A549 (cell line): ENCODE measurements at places on chromosomes 11 and 22.
A peak's percentile ranks its signal among the peaks of the same experiment; 100 is the strongest.

DNA sequence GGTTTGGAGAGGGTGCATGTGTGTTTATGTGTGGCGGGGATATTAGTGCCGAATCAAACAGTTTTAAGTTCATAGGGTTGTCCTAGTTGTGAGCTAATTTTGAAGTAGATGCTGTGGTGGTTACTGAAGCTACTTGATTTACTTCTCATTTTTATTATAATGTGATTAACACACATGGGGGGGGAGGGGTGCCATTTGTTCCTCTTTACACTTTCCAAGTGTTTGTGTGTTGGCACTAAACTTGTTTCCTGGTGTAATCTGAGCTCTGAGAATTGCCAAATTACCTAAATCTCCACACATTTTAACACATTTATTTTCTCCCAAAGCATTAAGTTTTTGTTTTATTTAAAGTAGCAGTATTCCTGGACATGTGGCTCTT lies 60.1 kb downstream of the ZNRF3 start:
- no peak for DNase-seq

DNA sequence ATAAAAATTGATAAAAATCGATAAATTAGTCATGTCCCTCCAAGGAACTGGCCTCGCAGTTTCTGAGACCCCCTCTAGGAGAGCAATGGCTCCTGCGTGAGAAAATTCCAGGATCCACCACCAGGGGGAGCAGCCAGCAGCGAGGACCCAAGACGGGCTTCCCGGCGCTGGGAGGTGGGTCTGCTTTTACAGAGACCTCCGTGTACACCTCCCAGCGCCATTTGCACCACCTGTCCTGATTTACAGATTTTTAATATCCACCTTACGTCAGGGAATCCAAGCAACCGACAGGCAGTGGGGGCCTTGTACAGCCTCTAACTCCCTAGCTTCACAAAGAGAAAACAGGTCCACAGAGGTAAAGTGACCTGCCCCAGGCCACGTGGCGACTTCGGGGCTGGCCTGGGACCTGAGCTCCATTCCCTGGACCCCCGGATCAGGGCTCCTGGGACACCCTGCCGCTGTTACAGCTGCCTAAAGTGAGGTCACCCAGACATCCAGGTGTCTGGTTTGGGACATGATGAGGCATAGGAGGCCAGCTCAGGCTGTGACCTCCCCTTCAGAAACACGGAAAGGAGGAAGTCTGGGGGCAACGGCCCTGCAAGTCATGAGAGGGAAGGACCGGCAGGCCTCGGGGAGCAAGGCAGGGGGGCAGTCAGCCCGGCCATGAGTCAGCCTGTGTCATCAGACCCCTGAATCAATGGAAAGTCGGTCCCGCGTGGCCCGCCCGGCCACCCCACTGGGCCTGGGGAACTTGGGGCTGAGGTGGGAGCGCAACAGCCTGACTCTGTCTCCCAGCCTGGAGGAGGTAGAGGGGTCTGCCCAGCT lies 3.5 kb downstream of the OSM start:
- DNase-seq, result no peak

DNA sequence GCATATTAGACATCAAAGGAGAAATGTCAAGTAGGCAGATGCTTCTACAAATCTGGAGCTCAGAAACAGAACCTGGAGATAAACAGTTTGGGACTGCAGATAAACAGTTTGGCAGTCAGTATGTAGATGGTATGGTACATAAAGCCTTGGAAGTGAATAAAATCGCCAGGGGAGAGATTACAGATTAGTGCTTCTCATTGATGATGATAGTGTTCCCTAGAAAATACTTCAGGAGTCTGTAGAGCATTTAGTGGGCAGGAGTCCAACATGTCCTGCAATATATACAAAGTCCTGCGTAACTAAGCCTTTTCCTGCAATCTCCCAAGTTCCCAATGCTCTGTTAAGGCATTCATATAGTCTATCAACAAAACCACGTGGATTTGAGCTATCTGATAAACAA lies 35.2 kb downstream of the NARS2 start:
- DNase-seq, result no peak

GRCh38 chr11:75159151-75159953 lies 8.4 kb downstream of the SLCO2B1 start:
- no peak for DNase-seq

DNA sequence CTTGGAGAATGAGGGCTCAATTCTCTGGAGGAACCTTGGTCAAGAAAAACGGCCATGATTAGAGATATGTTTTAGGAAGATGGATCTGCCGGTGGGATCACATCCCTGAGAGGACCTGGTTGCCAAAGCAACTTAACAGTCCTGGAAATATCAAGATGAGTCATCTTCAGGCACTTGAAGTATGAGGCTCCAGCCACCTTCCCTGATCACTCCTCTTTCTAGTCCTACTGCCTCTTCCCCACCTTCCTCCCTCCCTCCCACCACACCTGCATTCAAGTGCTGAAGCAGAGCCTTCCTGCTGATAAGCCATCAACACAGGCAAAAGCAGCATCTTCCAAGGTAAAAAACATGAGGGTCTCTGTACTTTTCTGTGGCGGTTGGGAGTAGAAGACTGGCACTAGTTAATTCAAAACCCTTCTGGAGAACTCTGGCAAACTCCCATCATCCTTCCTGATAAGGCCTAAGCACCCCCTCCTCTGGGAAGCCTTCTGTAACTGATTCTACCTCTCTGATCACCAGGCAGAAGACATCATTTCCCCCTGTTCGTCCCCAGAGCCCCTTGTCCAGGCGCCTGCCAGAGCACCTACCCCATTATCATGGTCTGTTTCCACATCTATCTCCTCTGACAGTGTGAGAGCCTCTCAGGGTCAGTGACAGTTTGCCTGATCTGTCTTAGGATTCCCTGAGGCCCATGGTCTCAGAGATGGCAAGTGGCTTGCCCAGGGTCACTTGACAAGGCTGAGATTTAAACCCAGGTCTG lies 79.8 kb downstream of the CLPB start:
- DNase-seq, result peak; percentile 18

- DNase-seq, result no peak
These were observed 48.5 kb upstream of the PRODH start for GRCh38 chr22:18984564-18984963.

DNA sequence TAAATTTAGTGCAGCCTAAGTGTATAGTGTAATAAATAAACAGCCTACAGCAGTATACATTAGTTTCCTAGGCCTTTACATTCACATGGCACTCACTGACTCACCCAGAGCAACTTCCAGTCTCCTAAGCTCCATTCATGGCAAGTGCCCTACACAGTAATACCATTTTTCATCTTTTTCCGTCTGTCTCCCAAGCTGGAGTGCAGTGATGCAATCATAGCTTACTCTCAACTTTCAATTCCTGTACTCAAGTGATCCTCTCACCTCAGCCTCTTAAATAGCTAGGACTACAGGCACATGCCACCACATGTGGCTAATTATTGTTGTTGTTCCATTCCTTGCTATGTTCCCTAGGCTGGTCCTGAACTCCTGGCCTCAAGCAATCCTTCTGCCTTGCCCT lies 54.4 kb downstream of the FCHSD2 start:
- DNase-seq, result no peak

GRCh38 chr11:46520971-46521745 lies 72.7 kb downstream of the AMBRA1 start:
- no peak for DNase-seq

DNA sequence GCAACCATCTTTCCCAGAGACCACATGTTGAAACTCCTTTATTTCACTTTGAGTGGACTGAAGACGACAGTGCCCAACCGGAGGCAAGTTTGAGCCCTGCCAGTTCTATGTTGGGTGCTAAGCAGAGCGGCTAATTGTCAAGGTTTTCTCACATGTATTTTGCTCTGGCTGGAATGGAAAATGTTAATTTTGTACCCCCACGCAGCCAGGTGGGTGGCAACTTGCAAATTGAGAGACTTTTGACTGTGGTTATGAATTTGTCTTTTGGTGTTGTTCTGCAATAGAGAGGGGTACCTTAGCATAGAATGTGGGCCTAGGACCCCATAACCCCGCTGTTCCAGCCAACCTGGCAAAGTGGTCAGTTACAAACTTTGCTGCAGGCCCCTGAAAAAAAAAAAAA lies 42.5 kb upstream of the SLC5A12 start:
- no peak for DNase-seq

DNA sequence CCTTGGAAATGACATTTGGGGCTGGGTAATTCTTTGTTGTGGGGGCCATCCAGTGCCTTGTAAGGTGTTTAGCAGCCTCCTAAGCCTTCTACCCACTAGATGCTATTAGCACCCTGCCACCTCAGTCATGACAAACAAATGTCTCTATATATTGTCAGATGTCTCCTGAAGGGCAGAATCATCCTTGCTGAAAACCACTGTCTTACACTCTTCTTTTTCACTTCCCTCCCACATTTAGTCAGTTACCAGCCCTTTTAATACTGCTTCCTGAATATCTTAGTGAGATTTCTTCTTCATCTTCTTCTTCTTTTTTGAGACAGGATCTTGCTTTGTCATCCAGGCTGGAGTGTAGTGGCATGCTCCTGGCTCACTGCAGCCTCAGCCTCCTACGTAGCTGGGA lies 33.1 kb downstream of the TNRC6B start:
- DNase-seq, result no peak

GRCh38 chr11:70662691-70663098 lies 264.4 kb downstream of the CTTN start:
- DNase-seq, result no peak

DNA sequence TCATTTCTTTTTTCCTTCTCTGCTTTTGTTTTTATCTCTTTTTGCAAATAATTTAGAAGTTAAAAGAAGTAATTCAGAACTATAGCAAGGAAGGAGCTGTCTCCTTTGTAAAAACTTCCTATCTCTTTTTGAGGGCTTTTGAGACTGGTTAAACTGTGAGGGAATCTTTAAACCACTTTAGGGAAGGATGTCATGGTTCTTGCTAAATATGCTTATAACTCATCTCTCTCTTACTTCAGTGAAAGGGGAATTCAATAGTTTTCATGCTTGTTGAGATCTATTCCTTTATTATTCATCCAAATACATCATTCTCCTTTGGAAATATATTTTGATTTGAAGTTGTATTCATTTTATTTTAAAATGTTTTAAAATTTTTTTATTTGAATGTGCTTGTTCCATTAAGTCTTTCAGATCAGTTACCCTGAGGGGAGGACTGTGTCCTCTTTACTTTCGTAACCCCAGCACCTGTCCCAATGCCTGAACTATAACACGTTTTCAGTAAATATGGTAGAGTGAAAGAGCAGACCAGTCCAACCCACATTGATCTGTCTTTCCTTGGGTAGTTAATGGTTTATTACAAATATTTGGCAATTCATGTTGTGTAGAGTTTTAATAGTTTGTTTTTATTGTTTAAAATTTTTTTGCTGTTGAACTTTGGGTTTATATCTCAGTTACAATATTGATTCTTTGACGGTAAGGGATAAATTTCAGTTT lies 27.5 kb downstream of the AMOTL1 start:
- DNase-seq, result no peak

- no peak for DNase-seq
These were observed 6.7 kb downstream of the TOP3B start for GRCh38 chr22:21975854-21976345.

GRCh38 chr11:115117956-115118493 lies 386.2 kb downstream of the CADM1 start:
- no peak for DNase-seq

GRCh38 chr11:60918939-60919265 lies 4.9 kb downstream of the TMEM109 start:
- peak; percentile 19 for DNase-seq

DNA sequence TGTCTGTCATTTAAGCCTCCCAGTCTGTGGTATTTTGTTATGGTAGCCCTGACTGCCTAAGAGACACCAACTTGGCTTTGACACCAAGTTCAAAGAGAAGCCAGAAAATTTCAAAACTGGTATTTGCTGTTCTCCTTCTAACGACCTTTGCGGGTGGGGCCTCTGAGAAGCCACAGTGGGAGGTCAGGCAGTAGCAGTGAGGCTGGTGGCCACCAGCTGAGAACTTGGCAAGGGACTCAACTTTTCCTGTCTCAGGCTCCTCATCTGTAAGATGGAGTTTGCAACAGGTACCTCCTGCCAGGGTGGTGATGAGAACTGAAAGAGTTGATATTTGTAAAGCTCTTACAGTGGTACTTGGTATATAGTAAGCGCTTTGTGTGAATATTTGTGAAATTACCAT lies 183.4 kb downstream of the BCR start:
- DNase-seq, result no peak

DNA sequence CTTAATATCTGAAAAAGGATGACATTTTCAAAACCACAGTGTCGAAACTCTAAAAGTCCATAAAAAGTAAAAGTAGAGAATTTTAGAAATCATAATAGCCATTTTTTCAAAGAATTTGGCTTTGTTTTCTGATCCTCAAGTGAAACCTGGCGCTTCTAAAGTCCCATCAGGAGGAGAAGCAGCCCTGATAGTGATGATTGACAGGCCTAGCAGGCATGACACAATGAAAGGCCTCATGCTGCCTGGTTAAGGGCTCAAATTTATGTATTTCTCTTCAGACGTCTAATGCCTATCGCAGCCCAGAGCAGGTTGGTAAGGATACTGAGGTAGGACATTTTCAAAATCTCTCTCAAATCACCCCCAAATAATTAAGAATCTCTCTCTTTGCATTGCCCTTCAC lies 3.9 kb upstream of the DEUP1 start:
- no peak for DNase-seq

GRCh38 chr11:17508791-17509190 lies 32.1 kb upstream of the ABCC8 start:
- DNase-seq, result no peak

- DNase-seq, result no peak
These were observed 82.8 kb downstream of the SPATA19 start for GRCh38 chr11:133762538-133762937.

DNA sequence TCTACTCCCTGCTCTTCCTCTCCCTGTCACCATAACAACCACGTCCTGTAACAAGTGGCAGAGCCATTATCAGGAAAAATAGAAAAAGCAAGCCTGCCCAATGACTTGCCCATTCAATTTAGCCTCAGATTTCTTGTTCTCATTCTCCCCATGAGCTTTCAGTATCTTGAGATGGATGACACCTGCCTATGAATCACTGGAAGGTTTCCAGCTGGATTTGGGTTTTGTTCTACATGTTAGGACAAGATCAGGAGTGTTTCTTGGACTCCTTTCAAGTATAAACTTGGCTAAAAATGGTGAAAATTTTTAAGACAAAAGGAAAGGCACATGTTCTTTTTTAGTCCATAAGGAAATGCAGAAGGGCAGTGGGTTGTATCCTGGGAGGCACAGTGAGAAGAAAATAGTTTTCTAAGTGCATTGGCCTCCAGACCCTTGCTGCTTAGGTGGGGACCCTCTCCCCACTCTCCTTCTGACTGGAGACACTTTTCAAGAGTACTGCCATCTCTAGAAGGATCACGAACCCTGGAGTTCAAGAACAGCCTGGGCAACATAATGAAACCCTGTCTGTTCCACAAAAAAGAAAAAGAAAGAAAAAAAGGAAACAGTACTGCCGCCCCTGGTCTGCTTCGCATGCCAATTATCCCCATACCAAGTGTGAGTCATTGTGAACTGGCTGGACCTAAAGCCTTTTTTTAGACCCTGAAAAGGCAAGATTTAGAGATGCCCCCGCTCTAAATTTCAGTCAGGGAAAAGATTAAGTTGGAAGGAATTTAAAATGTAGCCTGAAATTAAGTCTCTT lies 51.0 kb downstream of the MTNR1B start:
- DNase-seq, result peak; percentile 18

GRCh38 chr11:104572279-104572678 lies 326.0 kb downstream of the CASP12 start:
- no peak for DNase-seq
